ENCODE measurements at places on chromosomes 2 and 18.

GRCh38 chr18:31056296-31056695, 13.8 kb upstream of the DSC3 start:
- DNase-seq, result no peak

DNA sequence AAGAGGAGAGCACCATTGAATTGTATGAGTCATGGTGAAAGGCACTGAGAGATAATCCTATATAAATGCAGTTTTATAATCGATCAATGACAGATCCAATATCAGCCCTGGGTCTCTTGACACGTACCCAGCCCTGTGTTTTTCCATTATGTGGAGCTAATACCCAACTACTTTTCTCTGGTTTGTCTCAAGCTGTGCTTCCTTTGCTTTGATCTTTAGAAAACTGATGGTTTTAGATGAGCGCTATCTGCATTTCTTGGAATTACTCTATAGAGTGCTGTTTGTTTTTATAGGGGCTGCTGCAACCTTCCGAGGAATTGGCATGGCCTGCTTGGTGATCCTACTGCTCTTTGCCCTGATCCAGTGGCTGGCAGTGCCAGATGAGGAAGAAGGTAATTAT, 45.0 kb downstream of the NEMP2 start:
- DNase-seq, result no peak

- no peak for DNase-seq
Observed at GRCh38 chr2:32249731-32250236, 14.9 kb downstream of the NLRC4 start.

DNA sequence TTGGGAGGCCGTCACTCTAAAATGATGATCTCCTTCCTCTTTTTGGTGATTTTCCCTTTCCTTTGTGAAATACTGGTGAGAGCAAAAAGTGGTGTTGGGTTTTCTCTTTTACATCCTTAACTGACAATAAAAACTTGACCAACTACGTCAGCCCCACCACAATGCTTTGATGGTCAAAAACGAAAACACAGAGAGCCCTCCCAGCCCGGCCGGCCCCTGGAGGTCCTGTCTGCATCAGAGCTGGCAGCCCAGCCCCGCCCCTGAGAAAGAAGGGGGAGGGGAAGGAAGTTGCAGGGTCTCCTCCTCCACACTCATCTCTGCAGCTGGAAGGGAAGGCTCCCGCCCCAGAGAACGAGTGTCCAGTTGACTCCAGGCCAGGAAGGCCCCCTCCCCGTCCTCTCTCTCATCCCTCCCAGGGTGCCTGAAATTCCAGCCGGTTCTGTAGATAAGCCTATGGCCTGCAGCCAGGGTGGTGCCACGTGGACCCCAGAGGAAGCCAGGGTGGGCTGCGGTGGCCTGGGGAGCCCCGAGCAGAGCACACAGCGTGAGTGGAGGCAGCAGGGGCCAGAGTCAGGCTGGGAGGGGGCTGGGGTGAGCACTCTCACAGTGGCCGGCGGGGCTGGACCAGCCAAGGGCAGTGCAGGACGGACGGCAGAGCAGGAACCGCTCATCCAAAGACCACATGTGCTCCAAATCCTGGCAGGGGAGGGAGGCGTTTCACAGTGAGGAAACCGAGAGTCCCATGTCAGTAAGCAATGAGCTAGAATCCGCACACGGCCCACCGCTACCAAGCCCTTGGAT, 19.8 kb downstream of the BIN1 start:
- no peak for DNase-seq

GRCh38 chr2:63023444-63023843, 27.2 kb upstream of the OTX1 start:
- no peak for DNase-seq

DNA sequence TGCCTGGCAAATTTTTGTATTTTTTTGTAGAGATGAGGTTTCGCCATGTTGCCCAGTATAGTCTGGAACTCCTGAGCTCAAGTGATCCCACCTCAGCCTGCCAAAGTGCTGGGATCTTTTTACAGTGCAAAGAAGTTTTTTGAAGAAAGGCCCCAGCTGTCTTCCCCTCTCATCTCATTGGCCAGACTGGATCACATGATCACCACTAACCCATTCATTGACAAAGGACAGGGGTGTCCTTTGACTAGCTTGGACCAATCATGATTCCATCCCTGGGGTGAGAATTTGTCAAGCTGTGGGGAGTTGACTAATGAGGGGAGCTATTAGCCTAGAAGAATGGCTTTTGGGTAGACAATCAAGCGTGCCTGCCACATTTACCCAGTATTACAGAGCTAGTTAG, 232.9 kb upstream of the TANK start:
- no peak for DNase-seq

DNA sequence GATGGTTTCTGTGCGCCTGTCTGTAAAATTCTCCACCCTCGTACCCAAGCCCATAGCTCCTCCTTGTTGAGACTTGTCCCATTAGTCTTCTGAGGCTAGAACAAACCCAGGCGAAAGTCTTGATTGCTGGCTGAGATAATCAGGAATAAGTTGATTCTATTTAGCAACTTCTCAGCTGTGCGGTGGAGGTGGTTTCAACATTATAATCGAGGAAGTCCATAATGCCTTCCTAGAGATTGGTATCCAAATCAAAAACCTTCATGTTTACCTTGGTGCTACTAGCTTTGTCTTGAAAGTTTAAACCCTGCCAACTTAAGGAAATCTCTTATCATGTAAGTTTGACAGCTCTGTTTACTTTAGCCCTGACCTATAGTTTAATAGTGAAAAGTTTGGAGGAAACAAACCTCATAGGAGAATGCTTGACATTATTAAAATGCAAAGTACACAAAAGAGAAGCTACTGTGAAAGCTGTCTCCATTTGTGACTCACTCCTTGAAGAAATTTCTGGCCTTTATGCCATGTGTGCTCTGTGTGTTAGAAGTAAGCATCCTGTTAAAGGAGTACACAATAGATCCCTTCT, 36.6 kb upstream of the DSC1 start:
- no peak for DNase-seq

- no peak for DNase-seq
Observed at GRCh38 chr18:12056034-12056883, 37.4 kb upstream of the ANKRD62 start.

DNA sequence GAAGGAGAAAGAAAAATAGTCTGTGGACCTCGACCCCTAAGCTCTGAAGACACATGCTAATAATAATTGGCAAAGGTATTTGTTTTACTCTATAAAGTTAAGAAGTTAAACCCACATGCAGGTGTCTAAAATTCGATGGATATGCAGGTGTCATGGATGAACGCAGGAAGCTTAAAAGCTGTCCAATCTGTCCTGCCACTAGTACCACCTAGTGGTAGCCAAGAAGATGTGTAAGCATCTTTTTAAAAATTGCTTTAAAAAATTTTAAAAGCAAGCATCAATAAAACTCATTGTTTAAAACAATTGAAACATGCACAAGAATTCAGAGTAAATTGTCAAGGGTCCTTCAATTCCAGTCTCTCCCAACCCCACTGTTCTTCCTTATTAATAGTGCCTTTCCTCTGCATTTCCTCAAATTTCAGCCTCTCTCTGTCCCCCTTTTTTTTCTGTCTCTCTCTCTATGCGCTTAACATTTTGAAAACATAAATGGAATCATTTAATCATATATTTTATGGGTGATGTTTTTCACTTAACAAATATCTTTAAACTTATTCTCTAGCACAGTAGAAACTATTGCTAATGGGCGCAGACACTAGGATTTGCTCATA, 30.6 kb upstream of the PPP3R1 start:
- no peak for DNase-seq

GRCh38 chr2:152626911-152627339, 90.3 kb downstream of the PRPF40A start:
- no peak for DNase-seq

- no peak for DNase-seq
Observed at GRCh38 chr18:41501848-41502247, 453.2 kb upstream of the PIK3C3 start.

DNA sequence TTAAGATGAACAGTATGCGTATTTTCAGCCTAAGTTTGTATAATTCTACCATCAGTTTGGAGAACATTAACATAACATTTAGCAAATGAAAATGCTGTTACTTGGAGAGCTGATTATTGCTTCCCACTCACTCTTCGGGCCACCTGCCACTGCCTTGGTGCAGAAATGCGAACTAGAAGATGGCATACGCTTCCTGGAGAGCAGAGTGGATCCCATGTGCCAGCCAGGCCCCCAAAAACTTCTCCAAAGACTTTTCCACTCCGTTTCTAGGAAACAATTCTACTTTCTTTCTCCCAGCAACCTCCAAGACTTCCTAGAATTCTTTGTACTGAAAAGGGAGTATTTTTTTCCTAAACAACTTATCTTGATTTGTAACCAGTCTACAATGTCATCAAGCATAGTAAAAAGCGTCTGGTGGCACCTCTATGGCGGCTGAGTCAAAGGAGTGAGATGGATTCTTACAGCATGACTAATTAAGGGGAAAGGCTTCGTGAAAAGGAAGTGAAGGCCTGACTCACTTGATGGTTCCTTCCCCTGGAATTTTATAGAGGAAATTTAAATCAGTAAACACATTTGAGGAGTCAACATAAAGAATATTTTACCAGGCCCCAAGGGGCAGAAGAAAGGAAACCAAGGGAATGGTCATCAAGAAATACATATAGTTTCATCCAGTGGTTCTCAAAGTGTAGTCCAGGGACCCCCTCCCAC, 36.6 kb downstream of the FEZ2 start:
- no peak for DNase-seq

DNA sequence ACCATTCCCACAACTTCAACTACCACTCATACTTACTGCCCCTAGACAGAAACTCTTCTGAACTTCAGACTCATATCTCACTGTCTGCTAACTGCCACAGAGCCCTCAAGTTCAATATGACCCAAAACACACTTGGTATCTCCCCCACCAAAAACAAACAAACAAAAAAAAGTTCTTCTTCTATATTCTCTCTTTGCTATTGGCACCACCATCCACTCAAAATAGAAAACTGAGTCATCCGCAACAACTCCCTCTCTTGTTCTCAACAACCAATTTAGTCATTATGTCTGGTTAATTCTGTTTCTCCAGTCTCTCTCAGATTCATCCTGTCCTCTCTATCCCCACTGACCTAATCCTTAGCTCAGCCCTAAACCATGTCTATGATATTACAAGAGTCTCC, 7.2 kb upstream of the DCTN1 start:
- peak; percentile 23 for DNase-seq

DNA sequence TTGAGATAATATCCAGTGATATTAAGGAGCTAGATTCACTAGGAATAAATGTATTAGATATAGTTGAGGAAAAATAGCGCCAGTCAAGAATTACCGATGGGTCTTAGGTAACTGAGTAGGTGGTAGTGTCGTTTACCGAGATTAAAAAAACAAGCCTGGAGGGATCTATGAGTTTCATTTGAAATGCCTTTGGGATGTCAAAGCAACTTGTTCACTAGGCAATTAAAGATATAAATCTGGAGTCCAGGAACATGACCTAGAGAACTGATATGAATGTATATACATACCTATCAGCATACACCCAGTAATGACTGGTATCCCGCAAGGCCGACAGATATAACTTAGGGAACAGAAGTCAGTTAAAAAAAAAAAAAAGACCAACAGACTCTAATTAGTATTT, 29.2 kb upstream of the MAP4K3 start:
- no peak for DNase-seq

GRCh38 chr2:209671020-209671680, 100.5 kb upstream of the UNC80 start:
- no peak for DNase-seq

GRCh38 chr18:42064109-42064508, 109.1 kb downstream of the PIK3C3 start:
- DNase-seq, result no peak

DNA sequence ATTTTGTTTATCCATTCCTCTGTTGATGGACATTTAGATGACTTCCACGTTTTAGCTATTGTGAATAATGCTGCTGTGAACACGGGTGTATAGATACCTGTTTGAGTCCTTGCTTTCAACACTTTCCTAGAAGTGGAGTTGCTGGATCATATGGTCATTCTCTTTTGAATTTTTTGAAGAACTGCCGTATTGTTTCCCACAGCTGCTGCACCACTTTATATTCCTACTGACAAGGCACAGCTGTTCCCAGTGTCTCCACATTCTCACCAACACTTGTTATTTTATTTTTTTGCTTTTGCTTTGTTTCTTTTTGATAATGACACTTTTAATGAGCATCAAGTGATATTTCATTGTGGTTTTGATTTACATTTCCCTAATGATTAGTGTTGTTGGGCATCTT, 41.4 kb upstream of the KCNJ13 start:
- DNase-seq, result no peak

- no peak for DNase-seq
Observed at GRCh38 chr2:136362676-136363390, 244.9 kb upstream of the CXCR4 start.

GRCh38 chr2:63544017-63544627, 44.2 kb downstream of the WDPCP start:
- no peak for DNase-seq

DNA sequence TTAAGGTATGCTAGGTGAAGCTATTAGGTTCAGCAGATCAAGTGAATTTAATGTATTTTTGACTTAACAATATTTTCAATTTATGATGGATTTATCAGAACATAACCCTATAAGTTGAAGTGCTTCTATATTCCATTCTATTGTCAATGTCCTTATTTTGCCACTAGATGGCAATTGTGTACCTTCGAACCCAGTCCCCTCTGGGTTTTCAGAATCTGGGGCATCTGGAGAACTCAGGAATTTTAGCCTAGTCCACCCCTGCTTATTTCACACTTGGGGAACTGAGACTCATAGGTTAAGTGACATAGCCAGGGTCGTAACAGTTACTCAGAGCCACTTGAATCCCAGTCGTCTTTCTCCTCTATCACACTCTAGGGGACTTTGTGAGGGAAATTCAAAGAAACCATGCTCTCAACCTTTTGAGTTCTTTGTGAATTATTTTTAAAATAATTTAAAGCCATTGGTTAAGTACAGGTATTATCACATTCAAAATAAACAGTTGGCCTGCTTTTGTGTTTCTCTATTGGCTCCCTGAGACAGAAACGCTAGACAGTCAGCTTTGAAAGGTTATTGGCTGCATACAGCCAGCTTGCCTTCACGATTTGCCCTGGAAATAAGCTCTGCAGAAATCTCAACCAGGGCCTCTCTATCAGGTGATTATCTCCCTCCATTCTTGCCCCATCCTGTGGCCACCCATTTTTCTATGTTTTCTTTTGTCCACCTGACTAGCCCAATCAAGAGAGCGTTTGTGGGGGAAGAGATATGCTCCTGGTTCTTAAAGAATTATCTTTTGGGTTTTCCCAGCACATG, 145.0 kb downstream of the TTC27 start:
- no peak for DNase-seq

DNA sequence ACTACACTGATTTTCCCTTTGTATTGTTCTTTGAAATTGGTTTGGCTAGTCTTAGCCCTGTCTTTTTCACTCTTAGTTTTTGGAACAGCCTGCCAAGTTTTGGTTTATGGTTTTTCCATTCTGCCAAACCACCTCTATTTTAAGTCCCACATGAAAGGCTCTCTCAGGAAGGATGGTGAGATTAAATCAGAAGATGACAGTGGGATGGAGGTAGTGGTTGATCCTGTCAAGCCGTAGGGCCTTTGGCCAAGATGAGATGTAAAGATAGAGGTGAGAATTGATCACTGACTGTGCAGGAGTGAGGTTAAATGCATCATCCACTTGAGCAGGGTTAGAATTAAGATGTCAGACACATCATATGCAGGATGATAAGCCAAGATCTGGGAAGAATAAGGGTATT, 948.5 kb downstream of the SLC4A3 start:
- DNase-seq, result no peak

- no peak for DNase-seq
Observed at GRCh38 chr2:32418778-32419177, 62.0 kb downstream of the BIRC6 start.

Data from T-helper 2 cell (primary cell).